ENCODE measurements at places on chromosomes 5 and 9.

DNA sequence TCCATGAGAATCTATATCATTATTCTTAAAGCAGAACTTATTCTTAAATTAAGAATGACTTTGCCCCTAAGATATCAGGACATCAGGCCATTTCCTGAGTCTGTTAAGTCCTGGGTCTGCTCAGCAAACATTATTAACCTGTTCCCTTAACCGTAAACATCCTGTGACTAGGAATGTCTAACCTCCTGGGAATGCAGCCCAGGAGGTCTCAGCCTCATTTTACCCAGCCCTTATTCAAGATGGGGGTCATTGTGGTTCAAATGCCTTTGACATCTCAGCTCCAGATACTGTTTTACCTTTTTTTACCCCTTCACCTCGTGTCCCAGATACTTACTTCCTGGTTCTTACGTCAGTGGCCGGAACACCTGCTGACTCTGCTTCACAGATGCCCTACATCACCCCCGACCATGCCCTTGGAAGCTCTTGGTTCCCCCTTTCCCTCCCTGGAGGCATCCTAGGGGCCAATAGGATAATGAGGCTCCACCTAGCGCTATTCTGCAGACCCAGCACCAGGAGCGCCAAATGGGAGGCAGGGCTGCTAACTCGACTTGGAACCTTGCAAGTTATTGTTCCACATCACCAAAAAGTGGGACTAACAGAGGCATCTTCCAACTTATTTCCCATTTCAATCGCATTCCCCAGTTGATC is 182.5 kb downstream of the MED10 start:
- DNase-seq: no peak

- no peak for DNase-seq
Observed at GRCh38 chr5:128014578-128014977, 69.0 kb upstream of the SLC12A2 start.

GRCh38 chr5:96004754-96005153 is 43.1 kb upstream of the ELL2 start:
- DNase-seq: no peak

- no peak for DNase-seq
Observed at GRCh38 chr5:124111886-124112285, 599.9 kb downstream of the CSNK1G3 start.

DNA sequence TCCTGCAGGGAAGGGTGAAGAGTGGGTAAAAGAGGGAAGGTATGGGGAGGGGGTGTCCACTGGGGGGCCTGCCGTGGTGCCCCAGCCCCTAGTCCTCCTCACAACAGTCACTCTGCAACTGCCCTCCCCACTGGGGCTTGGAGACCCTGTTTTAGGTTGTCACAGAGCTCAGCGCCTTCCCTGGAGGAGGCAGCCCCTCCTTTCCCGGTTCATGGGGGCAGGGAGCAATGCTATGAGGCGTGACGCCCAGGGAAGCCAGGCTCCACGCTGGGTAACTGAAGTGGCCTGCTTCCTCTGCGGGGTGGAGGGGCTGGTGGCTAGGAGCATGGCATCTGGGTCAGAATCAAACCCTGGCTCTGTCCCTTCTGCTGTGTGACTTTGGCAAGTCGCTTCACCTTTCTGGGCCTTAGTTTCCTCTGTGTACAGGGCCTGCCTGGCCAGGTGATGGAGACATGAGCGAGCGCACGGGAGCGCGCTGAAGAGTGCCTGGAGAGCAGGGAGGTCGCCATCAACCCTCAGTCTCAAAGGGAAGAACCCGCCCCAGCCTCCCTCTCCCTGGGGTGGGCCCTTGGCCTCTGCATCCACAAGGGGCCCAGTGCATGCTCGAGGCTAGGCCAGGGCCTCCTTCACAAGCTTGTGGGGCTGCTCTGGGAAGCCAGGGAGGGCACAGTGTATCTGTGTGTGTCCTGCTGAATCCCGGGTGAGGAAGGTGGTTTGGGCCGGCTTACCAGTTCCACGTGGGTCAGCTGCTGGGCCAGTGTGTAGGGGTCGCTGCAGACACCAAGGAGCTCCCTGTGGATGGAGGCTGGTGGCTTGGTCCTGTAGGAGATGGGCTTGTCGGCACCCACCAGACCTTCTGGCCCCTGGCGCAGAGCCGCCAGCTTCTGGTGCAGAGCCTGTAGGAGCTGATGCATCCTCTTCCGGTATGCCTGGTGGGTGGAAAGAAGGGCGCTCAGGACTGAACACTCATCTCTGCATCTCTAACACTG is 56.4 kb upstream of the RNF130 start:
- no peak for DNase-seq

GRCh38 chr5:94731471-94731870 is 113.0 kb downstream of the SLF1 start:
- DNase-seq: no peak

- no peak for DNase-seq
Observed at GRCh38 chr5:159826351-159827214, 89.7 kb upstream of the ADRA1B start.

DNA sequence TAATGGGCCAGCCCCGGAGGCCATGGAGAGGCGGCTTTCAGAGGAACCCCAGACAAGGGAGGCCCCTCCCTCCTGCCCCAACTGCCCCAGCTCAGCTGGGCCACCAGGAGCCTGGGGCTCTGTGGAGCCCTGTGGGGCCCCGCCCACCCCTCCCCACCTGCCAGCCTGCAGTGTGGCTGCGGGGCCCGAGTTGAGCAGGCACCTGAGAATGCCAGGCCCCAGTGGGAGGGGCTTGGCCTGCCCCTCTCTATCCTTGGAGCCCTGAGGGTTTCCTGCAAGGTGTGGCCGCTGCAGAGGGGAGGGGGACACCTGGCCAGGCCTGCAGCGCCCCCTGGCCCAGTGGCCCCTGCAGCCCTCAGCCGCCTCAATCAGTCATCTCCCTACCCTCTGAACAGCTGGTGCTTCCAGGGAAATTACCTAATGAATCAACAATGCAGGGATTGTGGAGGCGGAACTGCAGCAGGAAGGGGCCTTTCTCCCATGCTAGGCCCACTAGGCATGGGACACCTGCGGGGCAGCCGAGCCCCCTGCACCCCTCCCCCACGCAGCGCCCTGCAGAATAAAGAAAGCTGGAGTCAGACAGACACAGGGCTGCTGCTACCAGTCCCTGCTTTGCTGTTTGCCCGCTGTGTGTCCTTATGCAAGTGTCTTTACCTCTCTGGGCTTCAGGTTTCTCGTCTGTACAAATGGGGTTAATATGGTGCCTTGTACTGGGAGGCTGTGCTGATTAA is 48.0 kb downstream of the LMX1B start:
- no peak for DNase-seq

DNA sequence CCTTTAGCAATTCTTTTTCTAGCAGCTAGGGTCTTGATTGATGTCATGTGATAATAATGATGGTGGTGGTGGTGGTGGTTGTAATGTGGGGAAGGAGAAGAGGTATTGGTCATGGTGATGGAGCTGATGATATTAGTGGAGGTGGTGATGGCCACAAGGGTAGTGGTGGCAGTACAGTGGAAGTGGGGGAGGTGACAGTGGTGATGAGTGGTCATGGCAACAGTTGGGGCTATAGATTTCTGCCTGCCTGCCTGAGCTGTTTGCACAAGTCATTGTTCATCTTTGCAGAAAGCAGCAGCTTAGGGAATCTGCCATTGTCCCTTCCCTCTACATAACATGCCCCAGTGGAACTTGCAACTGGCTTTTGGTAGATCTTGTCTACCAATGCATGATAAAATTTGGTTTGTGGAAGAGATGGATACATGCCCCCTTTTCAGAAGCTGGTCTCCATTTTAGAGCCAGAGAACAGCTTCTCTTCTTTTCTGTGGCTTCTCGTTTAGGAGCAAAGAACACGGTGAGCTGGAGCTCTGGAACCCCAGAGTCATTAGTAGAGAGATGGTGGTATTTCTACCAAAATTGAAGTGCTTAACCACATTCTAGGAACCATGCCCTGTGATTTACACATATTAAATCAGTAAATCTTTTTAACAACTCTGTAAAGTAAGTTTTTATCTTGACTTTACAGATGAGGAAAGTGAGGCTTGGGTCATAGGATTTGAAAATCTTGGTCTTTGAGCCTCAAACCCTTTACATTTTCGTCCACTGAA is 100.3 kb downstream of the AOPEP start:
- no peak for DNase-seq

- DNase-seq: no peak
Observed at GRCh38 chr5:158869854-158870253, 229.9 kb downstream of the EBF1 start.

DNA sequence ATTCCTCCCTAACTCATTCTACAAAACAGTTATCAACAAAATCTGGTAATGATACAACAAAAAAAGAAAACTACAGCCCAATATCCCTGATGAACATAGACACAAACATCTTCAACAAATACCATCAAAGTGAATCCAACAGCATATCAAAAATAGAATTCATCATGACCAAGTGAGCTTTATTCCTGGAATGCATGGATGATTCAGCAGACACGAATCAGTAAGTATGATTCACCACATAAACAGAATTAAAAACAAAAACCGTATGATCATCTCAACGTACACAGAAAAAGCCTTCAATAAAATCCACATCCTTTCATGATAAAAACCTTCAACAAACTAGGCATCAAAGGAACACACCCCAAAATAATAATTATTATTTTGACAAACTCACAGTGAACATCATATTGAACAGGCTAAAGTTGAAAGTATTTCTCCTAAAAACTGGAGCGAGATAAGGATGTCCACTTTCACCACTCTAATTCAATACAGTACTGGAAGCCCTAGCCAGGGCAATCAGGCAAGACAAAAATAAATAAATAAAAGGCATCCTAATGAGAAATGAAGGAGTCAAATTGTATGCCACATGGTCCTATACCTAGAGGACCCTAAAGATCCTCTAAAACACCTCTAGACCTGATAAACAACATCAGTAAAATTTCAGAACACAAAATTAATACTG is 305.1 kb upstream of the RGMB start:
- no peak for DNase-seq

DNA sequence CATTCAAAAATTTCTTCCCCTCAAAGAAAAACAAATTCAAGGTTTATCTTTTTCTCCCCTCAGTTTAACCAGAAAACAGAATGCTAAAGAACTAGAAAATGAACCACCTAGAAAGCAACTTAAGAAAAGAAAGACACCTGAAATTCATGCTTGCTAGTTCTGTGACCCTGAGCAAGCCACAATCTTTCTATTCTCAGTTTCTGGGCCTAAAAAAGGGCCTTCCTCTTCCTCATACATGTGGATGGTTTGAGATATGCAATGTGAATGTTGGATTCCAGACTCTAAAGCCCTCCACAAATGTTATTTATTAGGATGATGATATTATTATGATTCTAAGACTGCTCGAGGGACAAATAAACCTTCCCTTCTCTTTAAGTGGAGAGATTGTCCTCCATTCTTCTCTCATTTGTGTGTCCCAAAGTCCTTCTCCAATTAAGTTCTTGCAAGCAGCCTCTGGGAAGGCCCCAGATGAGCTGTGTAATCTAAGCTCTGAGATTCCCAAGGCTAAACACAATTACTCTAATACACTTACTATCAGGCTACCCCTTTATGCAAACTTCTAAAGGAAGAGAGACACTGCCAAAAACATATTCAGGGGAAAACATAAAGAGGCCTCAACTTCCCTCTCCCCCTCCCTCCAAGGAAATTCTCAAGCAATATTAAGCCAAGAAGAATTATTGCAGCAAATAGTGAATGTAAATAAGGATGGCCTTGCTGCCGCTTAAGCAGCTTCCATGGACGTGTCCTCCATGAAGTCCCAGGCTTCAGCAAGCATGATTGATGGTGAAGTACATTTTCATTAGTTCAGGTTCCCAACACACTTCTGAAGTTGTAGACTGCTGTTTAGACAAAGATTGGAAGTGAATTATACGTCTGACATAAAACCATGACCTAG is 80.2 kb downstream of the PRKACG start:
- DNase-seq: no peak

DNA sequence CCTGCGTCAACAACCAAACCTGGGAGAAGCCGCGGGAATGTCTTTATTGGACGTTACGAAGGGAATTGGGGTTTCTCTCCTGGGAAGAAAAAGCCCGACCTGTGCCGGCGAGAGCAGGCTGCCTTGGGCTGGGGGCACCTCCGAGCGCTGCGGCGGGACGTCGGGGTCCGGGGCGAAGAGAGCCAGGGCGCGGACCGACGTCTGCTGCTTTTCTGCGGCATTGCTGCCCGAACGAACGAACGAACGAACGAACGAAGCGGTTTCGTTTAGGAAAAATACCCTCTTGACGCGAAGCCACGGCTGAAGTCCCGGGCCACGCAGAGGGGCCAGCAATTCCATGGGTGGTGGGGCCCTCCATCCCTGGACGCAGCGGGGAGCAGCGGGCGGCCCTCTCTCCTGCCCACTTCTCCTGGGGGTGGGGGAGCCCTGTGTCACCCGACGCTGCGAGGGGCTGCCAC is 4.8 kb upstream of the PITX1 start:
- DNase-seq: no peak

DNA sequence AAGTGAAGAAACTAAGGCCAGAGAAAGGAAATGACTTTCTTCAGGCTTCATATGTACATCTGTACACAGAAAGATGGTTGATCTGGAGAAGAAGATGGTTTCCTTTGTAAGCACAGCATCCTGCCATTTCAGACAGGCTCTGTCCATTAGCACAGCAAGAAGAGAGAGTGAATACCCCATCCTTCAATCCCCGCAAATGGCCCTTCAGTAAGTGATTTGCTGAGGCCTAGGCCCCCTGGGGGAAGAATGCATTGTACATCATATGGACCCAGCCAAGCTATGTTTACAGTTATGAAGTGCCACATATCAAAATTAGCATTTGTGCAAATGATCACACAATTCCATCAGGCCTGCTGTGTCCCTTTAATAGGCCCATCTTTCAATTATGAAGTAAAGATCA is 657.4 kb downstream of the BRINP1 start:
- DNase-seq: no peak

DNA sequence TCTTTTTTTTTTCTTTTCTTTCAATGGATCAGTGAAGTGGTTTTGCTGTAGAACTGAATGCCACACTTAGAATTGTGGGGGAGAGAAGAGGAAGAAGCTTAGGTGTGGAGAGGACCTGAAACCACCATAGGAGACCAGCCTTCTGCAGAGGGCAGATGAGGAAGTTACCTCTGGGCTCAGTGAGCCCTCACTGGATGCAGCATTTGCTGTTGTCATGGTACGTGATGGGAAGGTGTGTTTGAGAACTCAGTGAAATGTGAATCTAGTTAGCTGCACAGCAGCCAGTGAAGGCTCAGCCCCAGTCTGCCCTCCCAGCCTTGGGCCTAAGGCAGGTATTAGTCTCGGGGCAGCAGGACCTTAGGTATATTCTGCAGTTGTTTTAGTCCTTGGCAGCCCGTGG is 17.5 kb downstream of the CYFIP2 start:
- no peak for DNase-seq

- DNase-seq: no peak
Observed at GRCh38 chr5:150247726-150248125, 41.8 kb downstream of the CAMK2A start.

DNA sequence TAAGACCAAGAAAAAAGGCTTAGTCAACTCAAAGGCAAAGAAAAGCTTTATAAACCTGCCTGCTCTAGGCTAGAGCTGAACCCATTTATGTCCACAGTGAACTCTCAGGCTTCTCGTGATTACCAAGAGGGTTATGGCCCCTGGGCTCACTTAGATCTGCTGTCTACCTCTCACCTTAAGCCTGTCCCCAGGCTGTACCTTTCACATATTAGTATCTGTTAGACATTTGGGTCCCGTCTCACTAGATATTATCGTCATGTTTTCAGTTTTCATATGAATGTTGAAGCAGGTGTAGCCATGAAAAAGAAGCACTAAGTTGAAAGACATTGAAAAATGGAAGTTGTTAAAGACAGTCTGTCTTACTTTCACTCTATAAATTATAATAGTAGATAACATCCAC is 75.2 kb upstream of the COX7C start:
- DNase-seq: no peak

GRCh38 chr5:89087551-89088318 is 204.8 kb upstream of the MEF2C start:
- DNase-seq: no peak

Measured in activated gamma-delta T cell (primary cell).